ENCODE measurements at places on chromosomes 4 and X. TPM values are rescaled to one million over a fixed set of nuclear protein-coding genes. Genes with fewer than 3 reads are reported as not detected.

FDCSP gene
- polyA plus RNA-seq: not detected

NLGN4X gene
- polyA plus RNA-seq: not detected

BEX1 gene
- not detected for polyA plus RNA-seq

SSX4 gene
- 7.5 TPM for polyA plus RNA-seq

MSL3 gene
- polyA plus RNA-seq: 32.5 TPM

NUDT10 gene
- not detected for polyA plus RNA-seq

SAGE1 gene
- 35.9 TPM for polyA plus RNA-seq

ZNF732 gene
- polyA plus RNA-seq: 0.07 TPM

MAGEB2 gene
- 78.1 TPM for polyA plus RNA-seq

Data from K562 (cell line).